Esophagus mucosa (tissue), 1 donor: ENCODE measurements at places on chromosomes 16 and 17. TPM values are rescaled to one million over a fixed set of nuclear protein-coding genes. Genes with fewer than 3 reads are reported as not detected.

CBLN1 gene
- 0.36 TPM for total RNA-seq

GALR2 gene
- 0.44 TPM for total RNA-seq

PLLP gene
- total RNA-seq: 9.3 TPM

KCNAB3 gene
- total RNA-seq: 0.44 TPM

KRTAP4-4 gene
- not detected for total RNA-seq

DNA sequence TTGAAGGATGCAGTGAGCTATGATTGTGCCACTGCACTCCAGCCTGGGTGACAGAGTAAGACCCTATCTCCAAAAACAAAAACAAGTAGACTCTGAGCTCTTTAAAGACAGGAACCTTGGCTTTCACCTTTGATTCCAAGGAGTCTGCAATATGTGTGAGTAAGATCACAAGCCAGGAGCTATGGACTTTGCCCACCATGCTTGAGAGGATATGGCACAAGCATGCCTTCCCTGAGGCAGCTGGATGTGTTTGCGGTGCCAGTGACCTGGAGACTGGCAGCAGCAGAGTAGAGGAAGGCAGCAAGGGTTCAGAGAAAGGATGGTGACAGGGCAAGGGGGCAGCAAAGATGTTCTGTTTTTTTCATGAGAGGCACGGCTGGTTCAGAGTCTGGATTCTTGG lies 14.5 kb upstream of the PRKCA start:
- no peak for ATAC-seq

GRCh38 chr16:83513008-83513755 lies 294.6 kb upstream of the HSBP1 start:
- no peak for ATAC-seq

DNA sequence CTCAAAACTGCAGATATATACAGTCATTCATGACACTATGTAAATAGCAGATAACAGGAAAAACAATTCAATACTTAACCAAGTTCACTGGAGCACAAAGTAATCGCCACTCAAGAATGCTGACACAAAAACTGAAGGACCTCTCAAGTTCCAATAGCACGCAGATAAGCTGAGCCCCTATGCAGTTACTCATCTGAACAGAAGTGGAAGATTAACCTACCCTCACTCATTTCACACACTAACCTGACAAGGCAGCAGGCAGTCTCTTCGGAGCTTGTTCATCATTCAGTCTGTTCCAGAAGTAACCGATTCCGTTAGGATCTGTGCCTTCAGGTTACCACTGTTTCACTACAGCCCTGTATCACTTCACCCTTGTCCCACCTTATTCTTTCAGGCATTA lies 6.0 kb downstream of the HELZ start:
- ATAC-seq: no peak

DNA sequence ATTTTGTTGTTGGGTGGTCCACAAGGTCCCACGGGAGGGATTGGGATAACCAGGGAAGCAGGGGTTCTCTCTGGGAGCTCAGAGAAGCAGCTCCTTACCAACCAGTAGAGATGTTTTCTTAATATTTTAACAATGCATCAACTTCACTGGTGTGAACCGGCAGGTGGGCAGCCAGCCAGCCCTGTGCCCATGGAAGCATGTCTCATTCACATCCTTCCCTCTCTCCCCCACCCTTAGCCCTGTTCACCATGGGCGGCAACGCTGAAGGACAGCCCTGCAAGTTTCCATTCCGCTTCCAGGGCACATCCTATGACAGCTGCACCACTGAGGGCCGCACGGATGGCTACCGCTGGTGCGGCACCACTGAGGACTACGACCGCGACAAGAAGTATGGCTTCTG lies 9.3 kb downstream of the MMP2 start:
- no peak for ATAC-seq

- no peak for ATAC-seq
Measured at GRCh38 chr16:9922441-9922840, 259.8 kb downstream of the GRIN2A start.

- ATAC-seq: no peak
Measured at GRCh38 chr16:49763826-49764225, 92.1 kb downstream of the ZNF423 start.
